MCF 10A (cell line): ENCODE measurements at places on chromosomes 16 and 17.

GRCh38 chr16:87002717-87003413 lies 314.3 kb downstream of the C16orf95 start:
- peak; percentile 41 for DNase-seq

DNA sequence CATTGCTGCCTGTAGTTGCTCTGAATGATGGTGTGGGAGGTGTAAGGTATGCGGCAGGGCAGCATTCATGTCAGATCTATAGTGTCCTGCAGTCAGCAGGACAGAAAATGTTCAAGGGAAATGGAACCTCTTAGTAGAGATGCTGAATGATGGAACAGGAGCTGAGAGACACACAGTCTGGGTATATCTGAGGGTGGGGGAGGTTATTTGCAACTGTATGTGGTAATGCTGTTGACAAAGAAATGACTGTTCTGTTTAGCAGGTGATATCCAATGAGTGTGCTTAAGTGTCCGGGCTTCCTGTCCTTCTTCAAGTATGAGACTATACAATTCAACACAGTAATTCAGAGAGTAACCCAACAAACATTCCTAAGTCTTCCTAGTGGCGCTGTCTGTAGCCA lies 46.6 kb downstream of the STH start:
- no peak for DNase-seq

- peak; percentile 96 for DNase-seq
These were observed 584.7 kb downstream of the WWOX start for GRCh38 chr16:78684030-78684611.

- DNase-seq, result no peak
These were observed 26.0 kb downstream of the PITPNC1 start for GRCh38 chr17:67403065-67403464.

GRCh38 chr17:20967776-20968175 lies 75.0 kb downstream of the USP22 start:
- DNase-seq, result no peak

- no peak for DNase-seq
These were observed 356.1 kb downstream of the CPPED1 start for GRCh38 chr16:12447556-12447955.
